ENCODE measurements at places on chromosomes 7 and 10.

DNA sequence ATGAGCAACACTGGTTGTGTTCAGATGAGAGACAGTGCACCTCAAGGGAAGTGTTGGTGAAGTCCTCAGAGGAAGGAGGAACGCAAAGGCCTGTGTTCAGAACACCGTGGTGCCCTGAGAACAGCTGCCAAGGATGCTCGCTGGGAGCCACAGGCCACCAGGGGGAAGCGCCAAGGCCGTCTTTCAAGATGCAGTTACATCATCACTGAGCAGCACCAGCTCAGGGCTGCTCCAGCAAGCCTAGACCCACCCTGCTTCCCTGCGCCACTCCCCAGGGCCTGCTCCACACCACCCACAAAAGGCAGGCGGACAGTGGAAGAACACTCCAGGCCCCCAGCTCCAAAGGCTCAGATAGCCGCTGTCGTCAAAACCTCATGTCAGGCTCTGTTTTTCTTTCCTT is 378.8 kb downstream of the DPP6 start:
- no peak for DNase-seq

- DNase-seq, result no peak
Observed at GRCh38 chr7:98064233-98064632, 42.4 kb upstream of the LMTK2 start.

GRCh38 chr10:50360077-50360850 is 108.9 kb upstream of the ASAH2 start:
- DNase-seq, result peak; percentile 44

DNA sequence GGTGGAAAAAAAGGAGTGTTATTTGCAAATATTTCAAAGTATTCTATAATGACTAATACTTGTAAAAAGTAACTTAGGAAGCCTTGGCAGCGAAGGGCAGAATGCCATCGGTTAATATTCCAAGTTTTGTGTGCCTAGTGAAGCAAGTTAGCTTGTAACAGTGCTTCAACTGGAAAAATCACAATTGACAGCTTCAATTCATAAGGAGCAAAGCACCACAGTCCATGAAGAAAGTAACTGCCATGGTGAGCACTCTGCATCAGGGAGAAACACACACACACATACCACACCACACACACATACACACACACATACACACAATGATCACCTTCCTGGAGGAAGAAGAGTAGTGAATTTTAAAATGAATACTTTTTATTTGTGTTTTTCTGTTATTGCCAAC is 298.3 kb downstream of the CNTNAP2 start:
- DNase-seq, result no peak

DNA sequence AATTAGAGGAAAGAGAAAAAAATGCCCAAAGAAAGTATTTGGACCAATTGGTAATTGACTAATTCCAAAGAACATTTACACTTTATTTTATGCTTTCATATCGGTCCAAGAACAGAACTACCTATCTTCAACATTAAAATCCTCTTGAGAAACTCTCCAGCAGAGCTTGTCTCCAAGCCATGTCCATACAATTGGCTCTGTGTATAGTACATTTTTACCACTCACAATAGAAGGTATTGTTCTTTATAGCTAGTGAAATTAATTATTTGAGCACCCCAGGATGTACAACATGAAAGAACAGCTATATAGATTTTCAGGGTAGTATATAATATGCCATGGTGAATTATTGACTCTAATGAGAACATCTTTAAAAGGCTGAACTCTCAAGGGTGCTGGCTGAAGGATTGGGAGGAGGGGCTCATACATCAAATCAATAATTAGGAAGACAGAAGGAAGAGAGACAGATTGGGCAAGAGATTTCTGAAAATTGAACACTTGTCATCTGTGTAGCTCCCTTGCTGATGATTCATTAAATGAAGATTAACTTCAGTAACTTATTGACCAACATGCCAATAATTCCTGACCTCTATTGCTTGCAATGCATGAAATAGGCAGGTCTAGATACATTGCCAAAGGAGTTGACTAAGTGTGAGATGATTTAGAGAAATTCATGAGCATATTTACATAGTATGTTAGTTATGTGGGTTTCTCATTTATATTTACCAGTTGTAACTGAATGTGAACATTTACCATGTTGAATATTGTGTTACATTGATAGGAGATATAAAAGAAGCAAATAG is 249.7 kb downstream of the MTERF1 start:
- DNase-seq, result peak; percentile 48

DNA sequence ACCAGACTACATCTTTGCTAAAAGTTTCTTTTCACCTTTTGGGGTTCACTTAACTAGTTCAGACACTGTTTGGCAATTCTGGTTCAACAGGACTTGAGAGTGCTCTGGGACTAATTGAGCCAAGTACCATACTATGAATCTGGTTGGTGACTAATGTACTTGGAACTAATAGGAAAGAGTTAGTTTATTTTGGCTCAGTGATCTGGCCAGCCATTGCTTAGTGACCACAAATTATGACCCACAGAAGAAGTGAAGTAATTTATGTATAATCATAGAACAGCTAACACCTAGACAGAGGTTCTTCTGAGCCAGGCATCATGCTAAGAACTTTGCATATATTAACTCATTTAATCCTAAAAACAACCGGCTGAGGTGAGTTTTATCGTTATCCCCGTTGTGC is 126.5 kb upstream of the JCAD start:
- peak; percentile 89 for DNase-seq

GRCh38 chr10:128796396-128796912 is 670.2 kb upstream of the MKI67 start:
- DNase-seq, result no peak

DNA sequence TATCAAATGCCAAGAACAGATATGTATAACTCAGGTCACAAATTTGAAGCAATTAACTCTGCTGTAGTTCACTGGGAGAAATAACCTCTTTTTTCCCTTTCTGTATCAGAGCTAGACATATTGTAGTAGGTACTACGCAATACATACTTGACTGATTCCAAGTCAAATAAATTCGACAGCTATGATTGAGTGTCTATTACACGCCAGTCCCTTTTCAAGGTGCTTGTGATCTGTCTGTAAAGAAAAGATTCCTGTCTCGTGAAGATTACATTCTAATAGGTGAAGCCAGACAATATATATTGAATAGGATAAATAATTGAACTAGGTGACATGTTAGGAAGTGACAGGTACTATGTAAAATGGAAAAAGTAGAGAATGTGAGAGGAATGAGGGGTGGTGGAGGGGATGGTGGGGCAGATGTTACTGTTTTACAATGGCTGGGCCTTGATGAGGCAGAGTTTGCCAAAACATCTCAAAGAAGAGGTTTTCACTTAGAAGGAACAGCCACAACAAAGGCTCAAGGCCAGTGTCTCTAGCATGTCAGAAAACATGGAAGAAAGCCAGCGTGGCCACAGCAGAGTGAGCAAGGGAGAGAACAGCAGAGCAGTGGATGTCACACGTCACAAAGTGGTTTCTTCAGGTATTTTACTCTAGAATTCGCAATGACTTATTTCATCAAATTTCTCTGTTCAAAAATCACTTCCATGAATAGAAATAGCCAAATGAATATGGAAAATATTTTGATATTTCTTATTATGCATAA is 282.6 kb upstream of the CACNA2D1 start:
- no peak for DNase-seq

DNA sequence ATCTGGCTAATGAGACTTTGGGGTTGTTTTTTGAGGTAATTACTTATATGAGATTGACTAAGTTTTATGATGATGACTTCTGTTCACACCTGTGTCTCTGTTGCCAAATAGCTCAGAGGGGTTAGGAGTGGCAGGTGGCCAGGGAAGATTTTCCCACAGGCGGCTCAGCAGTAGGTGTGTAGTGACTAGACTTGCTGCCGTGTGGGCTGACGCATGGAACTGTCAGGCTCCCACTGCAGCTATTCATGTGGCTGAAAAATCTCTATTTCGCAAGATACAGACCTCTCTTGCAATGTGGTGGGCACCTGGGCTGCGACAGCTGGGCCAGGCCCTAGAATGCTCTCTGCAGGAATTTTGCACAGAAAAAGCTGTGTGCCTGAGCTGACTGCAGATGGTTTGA is 1.4 kb downstream of the CPA4 start:
- no peak for DNase-seq

DNA sequence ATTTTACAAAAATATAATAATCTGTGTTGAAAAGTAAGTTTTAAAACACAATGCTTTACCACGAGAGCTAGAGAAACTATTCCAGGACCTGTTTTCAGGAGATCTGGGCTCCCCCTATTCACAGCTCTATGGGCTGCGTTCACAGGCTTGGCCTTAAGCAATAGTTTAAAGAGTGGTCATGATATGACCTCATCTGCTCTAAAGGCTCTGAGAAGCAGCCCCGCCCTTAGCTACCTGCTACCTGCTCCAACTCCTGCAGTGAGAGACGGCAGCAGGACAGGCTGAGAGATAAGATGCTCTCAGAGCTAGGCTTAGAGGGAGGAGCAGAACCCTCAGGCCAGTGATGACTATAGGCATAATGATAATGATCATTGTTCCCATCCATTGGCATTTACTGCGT is 12.6 kb downstream of the ALOX5 start:
- no peak for DNase-seq

DNA sequence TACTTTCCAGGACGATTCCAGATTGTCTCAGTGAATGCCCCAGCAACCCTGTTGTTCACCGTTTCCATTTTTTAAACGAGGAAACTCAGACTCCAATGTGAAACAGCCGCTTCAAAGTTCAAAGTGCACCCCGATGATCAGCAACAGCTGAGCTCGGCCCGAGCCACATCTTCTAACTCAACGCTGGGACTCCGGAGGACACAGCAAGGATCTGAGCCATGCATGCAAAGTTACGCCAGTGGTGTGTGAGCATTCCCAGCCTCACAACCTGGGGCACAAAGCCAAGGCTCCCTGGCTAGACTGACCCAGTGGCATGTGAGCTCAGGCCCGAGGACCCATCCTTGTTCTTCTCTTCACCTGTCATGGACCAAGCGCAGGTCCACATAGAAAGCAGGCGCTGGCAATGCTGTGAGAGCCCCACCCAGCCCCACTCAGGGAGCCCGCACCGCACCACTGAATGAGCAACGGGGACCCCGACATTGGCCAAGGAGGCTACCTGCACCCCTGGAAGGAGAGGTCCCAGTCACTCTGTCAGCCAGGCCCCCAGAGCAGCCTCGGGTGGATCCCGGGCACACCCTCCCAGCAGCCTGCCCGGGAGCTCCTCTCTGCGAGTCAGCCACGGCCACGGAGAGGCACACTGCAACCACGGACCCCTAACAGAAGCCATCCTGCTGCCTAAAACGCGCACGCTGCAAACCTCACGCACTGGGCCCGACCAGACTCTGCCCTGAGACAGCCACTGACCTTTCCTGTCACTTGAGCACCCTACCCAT is 82.9 kb downstream of the MAD1L1 start:
- no peak for DNase-seq

- DNase-seq, result no peak
Observed at GRCh38 chr10:122072491-122072890, 83.5 kb downstream of the TACC2 start.

GRCh38 chr7:2076649-2077064 is 156.1 kb downstream of the MAD1L1 start:
- DNase-seq, result no peak

All from kidney glomerular epithelial cell (primary cell).